Activated naive CD4-positive, alpha-beta T cell treated with anti-CD3 and anti-CD28 coated beads for 36 hours (primary cell): ENCODE measurements at places on chromosomes 11 and 22. TPM values are rescaled to one million over a fixed set of nuclear protein-coding genes. Genes with fewer than 3 reads are reported as not detected.

DNA sequence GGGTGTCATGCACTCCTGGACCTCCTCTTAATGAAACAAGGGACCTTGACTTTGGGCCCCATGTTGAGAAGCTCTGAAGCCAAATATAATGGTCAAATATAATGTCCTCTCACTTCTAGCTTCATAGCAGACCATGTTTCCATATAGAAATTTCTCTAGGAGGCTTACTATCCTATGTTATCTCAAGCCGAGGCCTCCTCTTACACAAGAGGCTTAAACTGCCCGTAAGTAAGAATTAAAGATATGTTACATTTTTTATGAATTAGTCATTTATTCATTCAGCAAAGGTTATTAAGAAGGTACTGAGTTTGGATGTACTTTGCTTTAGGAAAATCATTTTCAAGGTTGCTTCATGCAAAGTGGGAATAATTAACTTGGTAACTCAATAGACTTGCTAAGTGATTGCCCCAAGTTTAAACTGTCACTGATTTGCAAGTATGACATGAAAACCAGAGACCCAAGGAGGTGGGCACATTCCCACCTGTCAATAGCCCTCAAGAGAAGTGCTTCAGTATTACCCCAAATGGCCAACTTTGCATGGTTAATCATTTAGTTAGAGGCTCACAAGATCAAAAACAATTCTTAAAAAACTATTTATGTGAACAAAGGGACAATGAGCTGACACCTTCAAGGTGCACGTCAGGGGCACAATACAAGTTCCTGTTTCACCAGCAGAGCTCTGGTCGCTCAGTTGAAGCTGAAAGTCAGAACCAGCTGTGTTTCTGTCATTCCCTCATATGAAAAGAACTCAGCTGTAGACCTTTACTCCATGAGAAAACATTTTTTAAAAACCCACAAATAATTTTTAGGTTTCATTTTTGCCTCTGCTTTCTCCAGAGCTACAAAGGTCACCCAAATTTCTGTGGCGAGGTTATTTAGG lies 20.9 kb downstream of the BDNF start:
- no peak overlapping the region for H3K27ac ChIP-seq
- H3K4me1 ChIP-seq = no peaks in the 10 kb centered on the region
- peaks cover 5% of the 10 kb centered on the region for H3K36me3 ChIP-seq

- H3K4me1 ChIP-seq = peaks cover 4% of the 10 kb centered on the region
- no peak for DNase-seq
- no peak overlapping the region for H3K4me3 ChIP-seq
Observed at GRCh38 chr11:86818462-86819192, 18.3 kb downstream of the PRSS23 start.

Gene GRIK4
- total RNA-seq = not detected

Gene IL18
- not detected for total RNA-seq

Gene RFPL1
- not detected for total RNA-seq

Gene CTTN
- total RNA-seq = 44.8 TPM

Gene RFPL2
- total RNA-seq = not detected
